GM12864 (cell line): ENCODE measurements at places on chromosomes 12 and 14.

DNA sequence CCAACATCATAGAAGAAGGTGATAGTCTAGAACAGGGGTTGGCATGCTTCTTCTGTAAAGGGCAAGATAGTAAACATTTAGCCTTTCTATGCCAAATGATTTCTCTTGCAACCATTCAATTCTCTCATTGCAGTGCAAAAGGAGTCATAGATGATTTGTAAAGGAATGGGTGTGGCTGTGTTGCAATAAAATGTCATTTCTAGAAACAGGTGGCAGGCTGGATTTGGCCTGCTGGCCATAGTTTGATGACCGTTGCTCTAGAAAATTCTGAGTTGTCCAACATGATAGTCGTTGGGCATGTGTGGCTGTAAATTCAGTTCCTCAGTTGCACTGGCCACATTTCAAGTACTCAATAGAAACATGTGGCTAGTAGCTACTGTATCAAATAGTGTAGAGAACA, 21.7 kb downstream of the SMCO2 start:
- DNase-seq, result no peak

GRCh38 chr14:69543341-69544115, 31.1 kb downstream of the CCDC177 start:
- DNase-seq, result no peak

GRCh38 chr12:104054681-104055346, 4.8 kb upstream of the GLT8D2 start:
- no peak for DNase-seq

GRCh38 chr14:69089046-69089445, 63.9 kb downstream of the DCAF5 start:
- no peak for DNase-seq
